KG1 (cell line): ENCODE measurements at places on chromosomes 6 and 20.

GRCh38 chr20:52201395-52201794, 9.8 kb upstream of the ZFP64 start:
- no peak for DNase-seq

- no peak for DNase-seq
Observed at GRCh38 chr20:24479595-24479994, 10.2 kb downstream of the SYNDIG1 start.

GRCh38 chr6:116070616-116071389, 10.1 kb upstream of the FRK start:
- DNase-seq, result no peak

DNA sequence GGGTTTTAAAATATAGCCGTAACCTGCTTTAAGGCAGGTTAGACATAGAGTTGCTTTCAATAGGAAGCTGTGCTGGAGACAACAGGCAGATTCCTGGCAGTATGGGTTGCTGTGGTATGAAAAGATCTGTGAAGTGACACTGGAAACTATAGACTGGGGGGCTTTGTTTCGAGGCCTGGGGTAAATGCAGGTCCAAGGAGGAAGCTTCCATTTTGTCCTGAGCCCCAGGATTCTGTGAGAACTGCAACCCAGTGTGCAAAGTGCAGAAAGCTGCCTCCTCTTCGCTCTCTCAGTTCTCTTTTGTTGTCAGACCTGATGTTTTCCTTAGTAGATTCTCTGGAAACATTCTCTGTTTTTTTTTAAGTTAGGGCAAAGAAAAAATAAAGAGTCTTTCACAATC, 86.9 kb downstream of the LYRM4 start:
- DNase-seq, result no peak

GRCh38 chr6:3753228-3753835, 1.8 kb upstream of the PXDC1 start:
- DNase-seq, result no peak

GRCh38 chr6:168789699-168790098, 348.7 kb downstream of the SMOC2 start:
- no peak for DNase-seq

GRCh38 chr20:32763202-32764004, 1.2 kb downstream of the DNMT3B start:
- no peak for DNase-seq

- no peak for DNase-seq
Observed at GRCh38 chr6:104411302-104411701, 448.4 kb downstream of the HACE1 start.

GRCh38 chr20:17863209-17863576, 105.4 kb downstream of the SNX5 start:
- DNase-seq, result no peak

DNA sequence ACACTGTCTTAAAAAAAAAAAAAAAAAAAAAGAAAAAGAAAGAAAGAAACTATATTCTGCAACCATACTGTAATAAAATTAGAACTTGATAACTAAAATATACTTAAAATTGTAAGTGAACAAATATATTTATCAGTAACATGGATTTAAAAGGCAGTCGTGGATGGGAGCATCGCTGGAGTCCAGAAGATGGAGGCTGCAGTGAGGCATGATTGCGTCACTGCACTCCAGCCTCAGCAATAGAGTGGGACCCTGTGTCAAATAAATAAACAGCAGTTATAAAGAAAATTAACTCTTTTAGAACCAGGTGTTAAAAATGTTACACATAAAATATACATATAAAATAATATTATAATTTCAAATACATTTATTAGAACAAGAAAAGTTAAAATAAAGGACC, 8.7 kb downstream of the PSMB9 start:
- DNase-seq, result no peak
